ENCODE measurements at places on chromosomes 1 and 21. TPM values are rescaled to one million over a fixed set of nuclear protein-coding genes. Genes with fewer than 3 reads are reported as not detected.

Gene GPR153
- total RNA-seq: 3.1 TPM

Gene RIMS3
- total RNA-seq: 5.4 TPM

Gene USP21
- total RNA-seq: 28.9 TPM

Gene S100A12
- 1.2 TPM for total RNA-seq

Gene IGFN1
- total RNA-seq: 0.26 TPM

Gene C1QC
- total RNA-seq: 424 TPM

Gene BRINP2
- 20.9 TPM for total RNA-seq

GRCh38 chr1:156437037-156437867, 63.3 kb downstream of the MEF2D start:
- DNase-seq: no peak

GRCh38 chr1:69320757-69321211, 246.9 kb upstream of the LRRC7 start:
- DNase-seq: no peak

- DNase-seq: no peak
Observed at GRCh38 chr1:146035048-146035423, 13.5 kb upstream of the HJV start.

DNA sequence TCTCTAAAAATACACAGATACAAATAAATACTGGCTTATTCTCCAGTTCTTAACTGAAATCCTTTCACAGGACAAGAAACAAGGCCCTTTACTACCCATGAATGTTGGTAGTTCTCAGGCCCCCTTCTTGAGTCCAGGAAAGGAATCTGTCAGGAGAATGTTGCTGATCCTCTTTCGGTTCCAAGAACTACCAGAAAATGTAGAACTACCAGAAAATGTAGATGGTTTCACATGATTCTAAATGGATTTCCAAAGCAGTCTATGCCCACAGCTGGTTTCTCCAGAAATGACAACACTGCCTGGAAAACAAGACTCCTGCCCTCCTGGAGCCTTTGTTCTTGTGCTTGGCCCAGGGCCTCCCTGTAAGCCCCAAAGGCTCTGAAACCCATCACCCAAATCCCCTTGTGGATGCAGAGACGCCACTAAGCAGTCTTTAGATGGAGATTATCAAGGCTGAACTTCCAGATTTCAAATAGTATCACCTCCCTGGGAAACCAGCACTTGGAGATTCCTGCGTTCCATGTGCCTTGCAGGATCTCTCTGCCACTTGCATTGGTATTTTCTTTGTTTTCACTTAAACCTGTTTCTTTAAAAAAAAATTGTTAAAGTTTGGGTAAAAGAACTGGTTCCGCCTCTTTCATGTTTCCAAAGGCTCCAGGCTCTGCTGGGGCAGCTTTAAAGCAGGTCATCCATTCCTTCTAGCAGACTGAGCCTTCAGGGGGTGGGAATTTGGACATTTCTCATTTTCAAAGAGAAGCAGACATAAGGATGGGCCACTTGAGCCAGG, 53.4 kb downstream of the MAN1C1 start:
- DNase-seq: no peak

DNA sequence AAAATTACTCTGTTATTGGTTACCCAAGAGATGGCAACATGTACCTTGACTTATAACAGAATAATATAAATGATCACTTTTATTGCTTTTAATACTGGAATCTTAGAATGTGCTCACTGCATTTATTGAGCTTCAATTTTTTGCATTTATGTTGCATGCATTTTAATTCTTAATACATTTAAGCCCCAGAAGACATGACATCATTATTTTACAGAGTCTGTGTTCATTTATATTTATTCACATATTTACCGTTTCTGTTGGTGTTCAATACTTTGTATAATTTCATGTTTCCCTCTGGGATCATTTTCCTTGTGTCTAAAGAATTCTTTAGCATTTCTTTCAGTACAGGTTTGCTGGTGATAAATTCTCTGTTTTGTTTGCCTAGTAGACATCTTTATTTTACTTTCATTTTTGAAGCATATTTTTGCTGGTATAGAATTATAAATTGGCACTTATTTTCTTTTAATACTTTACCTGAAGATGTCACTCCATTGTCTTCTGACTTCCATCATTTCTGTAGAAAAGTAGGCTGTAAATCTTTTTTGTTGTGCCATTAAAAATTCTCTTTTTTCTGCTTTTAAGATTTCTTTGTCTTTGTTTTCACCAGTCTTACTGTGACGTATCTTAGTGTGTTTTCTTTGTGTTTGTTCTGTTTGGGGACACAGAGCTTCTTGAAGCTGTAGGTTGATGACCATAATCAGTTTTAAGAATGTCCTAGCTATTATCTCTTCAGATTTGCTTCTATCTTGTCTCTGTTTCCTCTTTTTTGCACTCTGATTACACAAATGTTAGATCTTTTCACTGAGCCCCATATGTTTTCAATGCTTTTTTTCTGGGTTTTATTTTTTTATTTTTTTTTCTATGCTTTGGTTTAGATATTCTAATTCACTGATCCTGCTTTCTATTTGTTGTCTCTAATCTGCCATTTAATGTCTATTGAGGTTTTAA, 26.9 kb downstream of the DISP3 start:
- DNase-seq: no peak

GRCh38 chr1:85417017-85417416, 47.9 kb downstream of the DDAH1 start:
- DNase-seq: no peak

DNA sequence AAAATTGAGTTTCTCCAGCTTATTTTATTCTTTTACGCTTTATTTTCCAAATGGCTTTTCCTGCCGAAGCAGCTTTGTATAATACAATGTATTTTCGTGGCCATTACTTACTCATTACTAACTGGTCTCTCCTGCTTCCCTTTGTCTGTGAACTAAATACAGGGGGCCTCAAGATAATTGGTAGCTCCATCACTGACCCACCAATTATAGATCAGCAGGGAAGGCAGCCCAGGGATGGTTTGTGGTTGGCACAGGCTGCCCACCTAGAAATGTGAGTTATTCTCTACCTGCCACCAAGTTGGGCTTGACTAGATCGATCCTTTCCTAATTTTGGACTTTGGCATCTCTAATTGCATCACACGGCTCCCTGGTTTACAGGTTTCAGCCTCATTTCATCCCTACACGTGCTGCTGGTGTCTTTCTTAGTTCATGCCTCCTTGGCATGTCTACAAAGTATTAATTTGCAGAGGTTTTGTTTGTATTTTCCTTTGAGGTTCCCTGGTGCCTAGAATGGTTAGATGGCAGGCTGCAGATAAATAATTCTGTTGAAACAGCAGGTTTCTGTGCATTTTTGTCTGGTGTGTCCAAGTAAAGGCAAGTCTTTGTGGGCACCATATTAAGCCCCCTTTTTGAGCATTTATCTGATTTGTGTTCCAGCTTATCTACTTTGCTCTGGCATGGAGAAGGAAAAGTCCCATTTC, 35.2 kb downstream of the PEX14 start:
- no peak for DNase-seq

- DNase-seq: no peak
Observed at GRCh38 chr1:230427094-230427876, 1.2 kb upstream of the PGBD5 start.

GRCh38 chr1:221667504-221667903, 74.4 kb downstream of the DUSP10 start:
- DNase-seq: peak; percentile 16

DNA sequence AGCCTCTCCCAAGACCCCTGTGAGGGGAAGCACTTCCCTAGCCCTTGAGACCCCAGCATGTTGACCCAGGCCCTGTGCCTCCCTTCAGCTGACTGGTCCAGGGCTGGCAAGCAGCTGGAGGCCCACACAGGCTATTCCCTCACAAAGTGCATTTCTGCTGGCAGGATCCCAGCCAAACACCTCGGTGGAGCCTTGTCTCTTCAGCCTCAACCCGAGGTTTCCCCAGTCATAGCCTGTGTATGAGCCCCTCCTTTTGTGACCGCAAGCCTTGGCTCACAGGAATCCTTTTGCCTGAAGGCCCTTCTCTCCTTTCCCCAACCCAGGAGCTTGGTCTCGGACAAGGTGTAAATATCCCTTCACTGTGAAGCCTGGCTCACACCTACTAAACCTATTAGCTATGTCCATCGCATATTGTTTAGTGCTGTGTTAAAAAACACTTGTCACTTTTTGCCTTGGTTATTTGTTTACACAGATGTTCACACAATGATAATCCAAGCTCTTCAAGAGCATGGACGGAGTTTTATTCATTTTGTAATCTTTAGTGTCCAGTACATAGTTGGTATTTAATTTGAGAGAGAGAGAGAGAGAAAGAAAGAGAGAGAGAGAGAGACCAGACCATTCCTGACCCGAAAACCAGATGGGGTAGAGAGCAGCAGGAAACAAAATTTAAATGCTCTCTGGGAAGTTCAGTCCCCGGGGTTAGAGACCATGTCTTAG, 8.5 kb upstream of the CD247 start:
- no peak for DNase-seq

DNA sequence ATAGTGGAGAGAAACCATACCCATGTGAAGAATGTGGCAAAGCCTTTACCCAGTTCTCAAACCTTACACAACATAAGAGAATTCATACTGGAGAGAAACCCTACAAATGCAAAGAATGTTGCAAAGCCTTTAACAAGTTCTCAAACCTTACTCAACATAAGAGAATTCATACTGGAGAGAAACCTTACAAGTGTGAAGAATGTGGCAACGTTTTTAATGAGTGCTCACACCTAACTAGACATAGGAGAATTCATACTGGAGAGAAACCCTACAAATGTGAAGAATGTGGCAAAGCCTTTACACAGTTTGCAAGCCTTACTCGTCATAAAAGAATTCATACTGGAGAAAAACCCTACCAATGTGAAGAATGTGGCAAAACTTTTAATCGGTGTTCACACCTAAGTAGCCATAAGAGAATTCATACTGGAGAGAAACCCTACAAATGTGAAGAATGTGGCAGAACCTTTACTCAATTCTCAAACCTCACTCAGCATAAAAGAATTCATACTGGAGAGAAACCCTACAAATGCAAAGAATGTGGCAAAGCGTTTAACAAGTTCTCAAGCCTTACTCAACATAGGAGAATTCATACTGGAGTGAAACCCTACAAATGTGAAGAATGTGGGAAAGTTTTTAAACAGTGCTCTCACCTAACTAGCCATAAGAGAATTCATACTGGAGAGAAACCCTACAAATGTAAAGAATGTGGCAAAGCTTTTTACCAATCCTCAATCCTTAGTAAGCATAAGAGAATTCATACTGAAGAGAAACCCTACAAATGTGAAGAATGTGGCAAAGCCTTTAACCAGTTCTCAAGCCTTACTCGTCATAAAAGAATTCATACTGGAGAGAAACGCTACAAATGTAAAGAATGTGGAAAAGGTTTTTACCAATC, 80.0 kb downstream of the JMJD4 start:
- DNase-seq: no peak

DNA sequence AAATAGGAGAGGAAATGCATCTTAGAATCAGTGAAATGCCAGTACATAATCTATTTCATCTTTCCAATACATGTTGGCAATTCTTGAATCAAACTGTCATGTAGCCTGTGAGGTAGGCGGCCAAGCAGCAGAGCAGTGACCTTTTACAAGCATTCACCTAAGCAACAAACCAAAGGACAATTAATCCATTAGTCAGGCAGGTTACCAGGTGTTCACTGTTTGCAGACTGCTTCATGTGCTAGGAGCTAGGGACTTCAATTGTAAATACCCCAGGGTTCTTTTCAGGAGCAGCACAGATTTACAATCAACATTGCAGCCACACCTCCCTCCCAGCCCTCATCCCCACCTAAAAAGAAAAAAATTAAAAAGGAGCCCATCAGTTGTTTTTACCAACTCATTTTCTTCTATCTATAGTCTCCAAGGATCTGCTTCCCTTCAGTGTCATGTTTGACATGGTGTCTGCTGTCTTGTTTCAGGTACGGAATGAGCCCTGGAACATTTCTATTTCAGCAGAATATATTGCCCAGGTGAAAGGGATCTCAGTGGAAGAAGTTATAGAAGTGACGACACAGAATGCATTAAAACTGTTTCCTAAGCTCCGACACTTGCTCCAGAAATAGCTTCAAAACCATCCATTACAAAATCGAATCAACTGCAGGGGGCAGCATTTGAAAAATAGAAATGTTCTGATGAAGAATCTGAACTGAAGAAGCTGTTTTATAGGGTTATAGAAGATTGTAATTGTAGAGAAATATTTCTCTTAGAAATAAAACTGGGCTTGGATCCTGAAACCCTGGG, 23.0 kb downstream of the TATDN3 start:
- no peak for DNase-seq

GRCh38 chr1:51264451-51264850, 28.4 kb downstream of the RNF11 start:
- no peak for DNase-seq

DNA sequence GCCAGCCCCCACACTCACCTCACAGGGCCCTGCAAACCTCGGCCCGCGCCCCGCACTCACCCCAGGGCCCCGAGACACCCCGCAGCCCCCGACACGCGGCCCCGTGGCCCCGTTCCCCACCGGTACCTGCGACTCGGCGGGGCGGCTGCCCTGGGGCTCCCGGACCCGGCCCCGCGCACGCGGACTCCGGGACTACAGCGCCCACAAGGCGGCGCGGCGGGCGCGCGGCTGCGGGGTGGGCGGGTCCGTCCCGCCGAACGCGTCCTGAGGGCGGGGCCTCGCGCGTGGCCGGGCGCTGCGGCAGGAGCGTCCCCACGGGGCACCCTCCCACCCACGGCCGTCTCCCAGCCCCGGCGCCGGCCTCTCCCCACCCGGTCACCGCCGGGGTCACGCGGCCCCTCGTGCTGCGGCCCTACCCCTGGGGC, at the start of gene SLC19A1:
TSS of gene SLC19A1 (minus strand) at position 199 of the 425 bp plus-strand sequence. CDS start 4,481 bp downstream, outside the sequence.
- DNase-seq: peak; percentile 60

DNA sequence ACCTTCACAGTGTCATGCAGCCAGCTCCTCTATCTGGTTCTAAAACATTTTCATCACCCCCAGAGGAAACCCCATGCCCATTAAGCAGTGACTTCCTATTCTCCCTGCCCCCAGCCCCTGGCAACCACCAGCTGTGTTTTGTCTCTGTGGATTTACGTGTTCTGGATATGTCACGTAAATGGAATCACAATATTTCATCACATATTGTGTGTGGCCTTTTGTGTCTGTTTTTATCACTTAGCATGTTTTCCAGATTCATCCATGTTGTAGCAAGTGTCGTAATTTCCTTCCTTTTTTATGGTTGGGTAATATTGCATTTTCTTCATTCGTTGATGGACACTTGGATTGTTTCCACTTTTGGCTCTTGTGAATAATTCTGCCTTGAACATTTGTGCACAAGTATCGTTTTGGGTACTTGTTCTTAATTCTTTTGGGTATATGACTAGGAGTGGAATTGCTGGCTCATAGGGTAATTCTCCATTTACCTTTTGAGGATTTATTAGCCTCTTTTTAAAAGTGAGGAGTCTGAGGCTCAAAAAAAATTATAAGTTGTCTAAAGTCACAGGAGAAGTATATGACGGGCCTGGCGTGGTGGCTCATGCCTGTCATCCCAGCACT, 127.0 kb downstream of the MRPS6 start:
- peak; percentile 48 for DNase-seq

DNA sequence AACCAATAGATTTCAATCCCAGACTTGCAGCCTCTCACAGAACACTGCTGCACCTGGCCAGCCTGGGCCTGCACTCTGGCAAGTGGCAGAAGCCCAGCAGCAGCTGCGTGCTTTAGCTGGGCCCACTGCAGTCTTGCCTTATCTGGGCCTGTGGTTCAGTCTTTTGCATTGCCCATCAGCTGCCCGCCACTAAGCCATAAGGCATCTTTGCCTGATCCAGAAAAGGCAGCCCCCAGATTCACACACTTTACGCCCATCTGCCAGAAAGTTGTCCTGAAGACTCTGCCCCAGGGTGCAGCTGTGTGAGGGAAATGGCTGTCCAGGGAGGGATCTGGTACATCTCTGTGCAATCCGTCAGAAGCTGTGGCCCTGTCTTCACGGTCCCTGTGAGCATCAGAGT, 217.0 kb downstream of the DNAH14 start:
- DNase-seq: no peak

All from adrenal gland (tissue), 19 donors.